ENCODE measurements at places on chromosomes 4 and X. TPM values are rescaled to one million over a fixed set of nuclear protein-coding genes. Genes with fewer than 3 reads are reported as not detected.

The EFHC2 gene
- total RNA-seq: 0.28 TPM

The CT45A2 gene
- total RNA-seq: not detected

The CT83 gene
- not detected for total RNA-seq

The NDST3 gene
- total RNA-seq: under 0.01 TPM

The FGFR3 gene
- total RNA-seq: 0.28 TPM

The GPRASP1 gene
- total RNA-seq: 1.7 TPM

The SLITRK2 gene
- not detected for total RNA-seq

The FANCB gene
- total RNA-seq: 14.4 TPM

The FAM199X gene
- 13.8 TPM for total RNA-seq

The ARL9 gene
- total RNA-seq: 0.28 TPM

The MAGED1 gene
- 415 TPM for total RNA-seq

The DUSP9 gene
- under 0.01 TPM for total RNA-seq

The TMEM156 gene
- 0.54 TPM for total RNA-seq

The NXF3 gene
- not detected for total RNA-seq

The MAGEA9B gene
- total RNA-seq: not detected

The ANXA10 gene
- total RNA-seq: 1.1 TPM

The LEF1 gene
- total RNA-seq: 0.56 TPM

The SERPINA7 gene
- not detected for total RNA-seq

The FAM133A gene
- under 0.01 TPM for total RNA-seq

The TBC1D1 gene
- 90.3 TPM for total RNA-seq

The NEIL3 gene
- total RNA-seq: 10.3 TPM

The DGKK gene
- total RNA-seq: not detected

The ADGRG2 gene
- total RNA-seq: under 0.01 TPM

The KLHL4 gene
- total RNA-seq: 1.7 TPM

The SORBS2 gene
- under 0.01 TPM for total RNA-seq

The HAND2 gene
- 0.56 TPM for total RNA-seq

The GPRASP2 gene
- 24.7 TPM for total RNA-seq

The APOOL gene
- 11.1 TPM for total RNA-seq

The TDO2 gene
- 0.28 TPM for total RNA-seq

The PAGE2 gene
- total RNA-seq: not detected

The SPANXA2 gene
- not detected for total RNA-seq

The SYAP1 gene
- total RNA-seq: 55.0 TPM

The PWWP3B gene
- total RNA-seq: not detected

The RAI2 gene
- total RNA-seq: not detected

The NDP gene
- total RNA-seq: 0.28 TPM

The MAGEA12 gene
- total RNA-seq: not detected

The PNMA5 gene
- not detected for total RNA-seq

The STATH gene
- total RNA-seq: not detected
